ENCODE measurements at places on chromosomes 7 and 10.

DNA sequence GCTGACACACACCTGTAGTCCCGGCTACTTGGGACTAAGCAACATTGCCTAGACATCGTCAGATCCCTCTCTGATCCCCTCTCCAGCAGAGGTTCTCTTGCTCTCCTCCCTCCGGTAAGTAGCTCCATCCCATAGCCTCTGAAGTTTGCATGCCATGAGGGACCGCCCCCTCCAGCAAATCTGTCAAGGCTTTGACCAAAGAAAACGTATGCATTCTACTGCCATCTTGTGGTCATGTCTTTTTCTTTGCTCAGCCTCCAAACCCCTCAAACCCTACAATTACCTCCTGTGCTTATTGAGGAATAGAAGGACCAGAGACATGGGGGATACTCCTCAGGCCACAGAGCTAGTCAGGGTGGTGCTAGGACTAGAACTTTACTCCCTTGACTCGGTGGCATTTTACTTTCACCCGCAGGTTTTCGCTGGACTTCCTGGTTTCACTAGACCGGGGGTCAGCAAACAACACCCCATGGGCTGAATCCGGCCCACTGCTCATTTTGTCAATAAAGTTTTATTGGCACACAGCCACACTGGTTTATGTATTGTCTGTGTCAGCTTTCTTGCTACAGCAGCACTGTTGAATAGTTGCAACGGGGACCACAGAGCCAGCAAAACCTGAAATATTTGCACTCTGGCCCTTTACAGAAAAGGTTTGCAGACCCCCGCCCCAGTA is 202.6 kb upstream of the FOXK1 start:
- no peak for DNase-seq

DNA sequence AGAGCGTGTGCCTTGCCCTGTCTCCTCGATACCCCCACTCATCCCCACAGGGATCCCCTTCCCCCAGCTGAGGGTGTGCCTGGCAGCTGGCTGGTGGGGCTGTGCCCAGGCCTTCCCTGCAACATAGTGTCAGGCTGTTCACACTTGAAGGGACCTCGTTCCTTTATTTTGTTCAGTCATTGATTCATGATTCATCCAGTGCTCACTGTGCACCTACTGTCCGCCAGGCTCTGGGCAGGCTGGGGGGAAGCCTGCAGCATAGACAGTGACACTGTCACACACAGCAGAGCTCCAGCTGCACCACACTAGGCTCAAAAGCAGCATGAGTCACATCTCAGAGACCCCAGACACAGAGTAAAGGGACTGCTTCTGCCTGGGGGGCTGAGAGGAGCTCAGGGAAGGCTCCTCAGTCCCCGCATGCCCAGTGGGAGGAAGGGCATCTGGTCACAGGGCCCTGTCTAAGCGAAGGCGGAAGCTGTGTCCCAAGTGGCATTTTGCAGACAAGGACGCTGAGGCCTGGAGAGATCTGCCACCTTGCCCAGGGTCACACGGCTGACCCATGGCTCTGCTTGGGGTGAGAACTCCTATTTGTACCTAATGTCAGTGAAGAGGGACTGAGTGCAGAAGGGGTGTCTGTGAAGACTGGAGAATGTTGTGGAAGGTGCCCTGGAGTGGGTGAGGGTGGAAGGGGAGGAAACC is 27.9 kb downstream of the CDH23 start:
- peak; percentile 21 for DNase-seq

- no peak for DNase-seq
Observed at GRCh38 chr10:97851341-97852001, 1.8 kb downstream of the GOLGA7B start.

- DNase-seq = no peak
Observed at GRCh38 chr7:102119213-102119651, 167.4 kb upstream of the SH2B2 start.

DNA sequence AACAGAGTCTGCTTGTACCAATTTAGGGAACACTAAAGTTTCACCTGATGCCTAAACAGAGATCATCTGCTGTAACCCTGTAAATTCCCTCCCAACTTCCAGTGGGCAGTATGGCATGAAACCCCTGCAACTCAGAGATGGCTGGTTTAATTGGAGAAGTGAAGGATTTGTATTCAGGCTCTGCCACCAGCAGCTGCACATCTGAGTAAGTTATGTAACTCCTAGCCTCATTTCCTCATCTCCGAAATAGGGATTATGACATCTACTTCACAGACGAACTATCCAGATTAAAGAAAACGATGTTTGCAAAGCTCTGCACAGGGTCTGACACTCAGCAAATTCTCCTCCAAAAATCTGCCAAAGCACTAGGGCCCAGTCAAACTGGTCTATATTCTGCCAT is 493.0 kb downstream of the KCNMA1 start:
- DNase-seq = no peak

DNA sequence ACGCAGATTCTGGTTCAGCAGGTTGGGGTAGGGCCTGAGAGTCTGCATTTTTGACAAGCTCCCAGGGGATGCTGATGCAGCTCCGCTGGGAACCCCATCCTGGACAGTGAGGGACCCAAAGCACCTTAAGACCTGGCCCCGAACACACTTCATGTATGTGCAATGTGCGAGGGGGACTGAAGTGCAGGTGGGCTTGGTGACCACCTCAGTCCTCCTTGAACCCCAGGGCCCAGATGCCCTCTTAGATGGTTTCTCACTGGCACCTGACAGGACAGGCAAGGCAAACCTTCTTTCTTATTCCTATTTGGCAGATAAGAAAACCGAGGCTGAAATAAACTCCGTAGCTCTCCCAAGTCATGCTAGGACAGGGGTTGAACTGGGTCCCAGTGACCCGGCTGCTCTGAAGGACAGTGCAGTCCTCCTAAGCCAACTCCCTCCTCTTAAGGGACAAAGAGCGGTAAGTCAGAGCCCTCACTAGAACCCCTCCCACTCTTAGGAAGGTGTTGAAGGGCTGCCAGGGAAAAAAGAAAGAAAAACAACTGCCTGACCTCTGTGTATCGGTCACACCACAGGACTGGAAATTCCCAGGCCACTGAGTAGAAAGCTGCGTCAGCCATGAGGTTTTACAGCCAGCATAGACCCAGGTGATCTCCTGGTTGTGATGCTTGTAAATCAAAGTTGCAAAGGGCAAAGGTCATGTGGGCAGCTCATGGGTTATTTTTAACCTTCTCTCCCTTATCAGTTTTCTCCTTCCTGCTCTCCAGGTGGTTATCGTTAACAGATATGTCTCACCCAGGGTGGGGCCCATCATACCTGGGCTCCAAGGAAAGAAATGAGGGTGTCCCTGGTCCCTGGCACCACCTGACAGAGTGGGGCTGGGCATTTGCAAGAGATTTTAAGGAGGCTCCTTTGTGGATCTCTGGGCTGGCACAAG is 90.9 kb upstream of the SMNDC1 start:
- no peak for DNase-seq

DNA sequence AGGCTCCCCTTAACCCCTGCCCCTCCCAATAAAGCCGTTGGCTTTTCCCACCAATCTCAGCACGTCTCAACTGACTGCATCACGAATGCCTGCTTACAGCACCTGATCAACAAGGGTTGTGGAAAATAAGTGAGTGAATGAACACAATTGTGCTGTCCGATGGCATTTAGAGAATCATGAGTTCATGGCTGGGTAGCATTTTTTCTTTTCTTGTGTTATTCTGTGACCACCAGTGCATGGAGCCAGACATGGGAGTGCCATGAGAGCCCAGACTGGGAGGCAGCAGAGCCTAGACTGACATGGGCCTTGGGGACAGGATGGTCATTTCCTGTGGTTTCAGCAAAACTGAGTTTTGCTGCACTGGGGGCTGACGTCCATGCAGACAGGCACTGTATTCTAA is 254.1 kb upstream of the IGFBP3 start:
- DNase-seq = no peak

DNA sequence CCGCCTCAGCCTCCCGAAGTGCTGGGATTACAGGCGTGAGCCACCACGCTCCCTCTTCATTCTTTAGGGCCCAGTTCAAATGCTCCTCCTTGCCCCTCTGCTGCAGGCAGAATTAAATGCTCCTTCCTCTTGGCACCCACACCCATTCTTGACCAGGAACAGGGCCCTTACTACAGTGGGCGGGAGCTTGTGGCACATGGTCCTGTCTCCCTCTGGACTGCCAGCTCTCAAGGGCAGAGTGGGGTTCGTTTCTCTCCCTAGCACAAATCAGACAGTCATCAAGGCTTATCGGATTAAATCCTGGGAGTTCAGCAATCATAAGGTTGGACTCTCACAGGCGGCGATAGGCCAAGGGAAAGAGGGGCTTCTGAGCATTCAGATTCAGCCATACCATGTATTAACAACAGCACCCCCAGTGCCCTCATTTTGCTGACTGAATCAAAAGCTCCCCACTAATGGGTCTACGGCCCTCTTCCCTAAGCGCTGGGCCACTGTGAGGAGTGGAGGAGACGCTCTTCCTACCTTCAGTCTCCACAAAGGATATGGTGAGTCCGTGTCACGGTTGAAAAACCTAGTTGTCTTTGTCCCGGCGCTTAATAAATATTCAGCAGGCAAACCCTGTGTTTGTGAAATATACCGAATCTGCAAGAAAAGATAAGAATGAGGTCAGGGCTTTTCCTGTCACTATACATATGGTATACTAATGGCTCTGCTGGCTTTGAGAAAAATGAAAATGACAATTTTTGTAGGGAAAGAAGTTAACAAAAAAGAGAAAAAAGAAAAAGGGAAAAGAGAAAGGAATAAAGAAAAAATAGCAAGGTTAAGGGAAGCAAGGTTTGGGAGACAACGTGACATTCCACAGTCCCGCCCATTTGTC is 107.4 kb downstream of the CLEC2L start:
- DNase-seq = no peak

DNA sequence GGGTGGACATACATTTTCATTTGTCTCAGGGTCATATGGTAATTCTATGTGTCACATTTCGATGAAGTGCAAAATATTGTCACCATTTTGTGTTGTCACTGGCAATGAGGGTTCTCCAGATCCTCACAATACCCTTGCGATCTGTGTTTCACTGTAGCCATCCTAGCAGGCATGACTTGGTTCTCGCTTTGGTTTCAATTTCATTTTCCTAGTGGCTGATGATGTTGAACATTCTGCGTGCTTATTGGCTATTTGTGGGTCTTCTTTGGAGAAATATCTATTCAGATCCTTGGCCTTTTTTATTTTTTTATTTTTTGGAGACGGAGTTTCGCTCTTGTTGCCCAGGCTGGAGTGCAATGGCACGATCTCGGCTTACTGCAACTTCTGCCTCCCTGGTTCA is 24.8 kb upstream of the MNX1 start:
- DNase-seq = no peak

- no peak for DNase-seq
Observed at GRCh38 chr7:71278257-71278656, 146.3 kb downstream of the GALNT17 start.

DNA sequence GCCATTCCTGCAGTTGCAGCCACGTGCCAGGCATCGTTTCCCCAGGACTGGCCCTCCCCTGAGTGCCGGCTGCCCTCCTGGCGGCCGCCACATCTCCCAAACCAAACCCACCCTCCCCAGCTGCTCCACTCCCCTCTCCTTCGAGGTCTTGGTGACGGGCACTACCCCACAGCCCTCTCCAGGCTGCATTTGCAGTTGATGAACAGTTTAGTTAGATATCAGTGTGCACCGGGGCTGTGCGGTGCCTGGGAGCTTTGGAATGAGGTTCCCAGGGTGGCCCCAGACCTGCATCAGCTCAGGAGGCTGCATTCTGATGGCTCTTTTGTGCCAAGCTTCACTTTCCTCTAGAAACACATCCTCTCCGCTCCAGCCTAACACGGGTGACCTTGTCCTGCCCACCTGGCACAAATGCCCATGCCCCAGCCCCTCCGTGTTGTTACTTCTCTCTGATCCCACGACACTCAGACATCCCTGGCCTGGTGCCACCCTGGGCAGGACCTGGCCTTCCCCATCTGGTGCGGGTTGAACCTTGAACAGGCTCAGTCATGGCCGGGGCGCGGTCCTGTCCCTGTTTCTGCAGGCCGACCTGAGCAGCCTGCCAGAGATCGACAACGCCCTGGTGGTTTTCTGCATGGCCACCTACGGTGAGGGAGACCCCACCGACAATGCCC is 14.5 kb downstream of the TMEM120A start:
- no peak for DNase-seq

DNA sequence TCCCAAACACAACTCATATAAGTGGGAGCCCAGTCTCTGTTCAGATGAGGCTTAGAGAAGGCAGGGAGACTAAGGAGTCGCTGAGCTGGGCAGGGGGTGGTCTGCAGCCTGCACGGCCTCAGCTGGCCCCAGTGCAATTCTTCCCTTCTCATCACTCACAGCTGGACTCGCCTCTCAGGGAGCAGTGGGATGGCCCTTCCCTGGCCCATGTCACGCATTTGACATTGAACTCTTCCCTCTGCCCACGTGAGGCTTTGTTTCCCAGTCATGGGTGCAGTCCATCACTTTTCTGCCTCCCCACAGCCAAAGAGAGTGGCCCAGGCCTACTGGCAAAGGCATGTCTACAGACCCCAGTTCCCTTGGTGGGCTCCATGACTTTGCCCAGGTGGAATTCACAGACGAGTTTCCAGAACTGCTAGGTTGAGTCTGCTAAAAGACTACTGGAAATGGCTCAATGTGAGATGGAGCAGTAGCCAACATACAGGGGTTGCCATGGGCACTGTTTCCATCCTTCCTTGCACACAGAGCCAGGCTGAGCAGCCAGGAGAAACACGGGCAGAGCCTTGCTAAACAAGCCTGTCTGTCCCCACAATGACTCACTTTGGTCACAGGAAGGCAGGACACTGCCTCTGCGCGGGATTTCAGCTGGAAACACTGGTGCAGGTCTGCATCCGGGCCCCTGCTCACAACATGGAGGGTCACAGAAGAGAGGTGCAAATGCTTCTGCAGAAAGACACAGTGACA is 90.1 kb downstream of the OAT start:
- DNase-seq = peak; percentile 26

GRCh38 chr10:106535304-106535953 is 629.1 kb downstream of the SORCS1 start:
- DNase-seq = no peak

DNA sequence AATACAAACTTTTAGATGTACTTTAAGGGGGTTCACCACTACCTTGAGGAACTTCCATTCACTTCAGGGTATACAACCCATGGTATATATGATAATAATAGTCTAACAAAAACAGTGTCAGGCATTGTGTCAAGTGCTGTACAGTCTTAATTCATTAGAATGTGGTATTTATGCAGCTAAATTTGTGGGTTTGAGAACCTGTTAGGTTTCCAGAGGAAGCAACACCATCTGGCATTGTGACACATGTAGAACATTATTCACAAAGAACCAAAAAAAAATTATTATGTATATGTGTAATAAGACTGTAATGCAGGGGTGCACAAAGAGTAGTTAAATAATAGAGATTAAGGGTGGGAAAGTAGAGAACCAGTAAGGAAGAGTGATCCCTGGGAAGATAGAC is 26.3 kb downstream of the TMEM60 start:
- DNase-seq = no peak

GRCh38 chr7:79317728-79318127 is 135.7 kb downstream of the MAGI2 start:
- no peak for DNase-seq

DNA sequence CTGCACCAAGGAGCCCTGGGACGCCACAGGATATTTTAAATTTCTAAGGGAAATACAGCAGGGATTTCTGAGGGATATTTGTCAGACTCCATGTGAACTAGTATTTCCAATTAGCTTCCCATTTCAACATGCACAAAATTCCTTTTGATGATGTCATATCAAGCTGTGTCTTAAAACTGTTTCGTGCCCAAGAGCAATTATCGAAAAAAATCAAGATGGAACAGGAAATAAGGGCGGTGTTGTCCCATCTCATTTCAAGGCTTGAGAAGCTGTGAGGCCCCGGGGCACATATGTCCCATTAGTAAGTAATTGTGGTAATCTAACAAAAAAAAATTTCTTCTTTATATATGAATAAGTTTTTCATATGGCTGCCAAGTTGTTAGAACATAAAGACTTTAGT is 47.4 kb downstream of the PPP1R17 start:
- DNase-seq = no peak

All from activated CD8-positive, alpha-beta memory T cell treated with anti-CD3 and anti-CD28 coated beads for 24 hours (primary cell).